RPMI8226 (cell line): ENCODE measurements at places on chromosomes 6 and 20.

- DNase-seq: no peak
These were observed 4.0 kb upstream of the FRMD1 start for GRCh38 chr6:168082860-168083513.

DNA sequence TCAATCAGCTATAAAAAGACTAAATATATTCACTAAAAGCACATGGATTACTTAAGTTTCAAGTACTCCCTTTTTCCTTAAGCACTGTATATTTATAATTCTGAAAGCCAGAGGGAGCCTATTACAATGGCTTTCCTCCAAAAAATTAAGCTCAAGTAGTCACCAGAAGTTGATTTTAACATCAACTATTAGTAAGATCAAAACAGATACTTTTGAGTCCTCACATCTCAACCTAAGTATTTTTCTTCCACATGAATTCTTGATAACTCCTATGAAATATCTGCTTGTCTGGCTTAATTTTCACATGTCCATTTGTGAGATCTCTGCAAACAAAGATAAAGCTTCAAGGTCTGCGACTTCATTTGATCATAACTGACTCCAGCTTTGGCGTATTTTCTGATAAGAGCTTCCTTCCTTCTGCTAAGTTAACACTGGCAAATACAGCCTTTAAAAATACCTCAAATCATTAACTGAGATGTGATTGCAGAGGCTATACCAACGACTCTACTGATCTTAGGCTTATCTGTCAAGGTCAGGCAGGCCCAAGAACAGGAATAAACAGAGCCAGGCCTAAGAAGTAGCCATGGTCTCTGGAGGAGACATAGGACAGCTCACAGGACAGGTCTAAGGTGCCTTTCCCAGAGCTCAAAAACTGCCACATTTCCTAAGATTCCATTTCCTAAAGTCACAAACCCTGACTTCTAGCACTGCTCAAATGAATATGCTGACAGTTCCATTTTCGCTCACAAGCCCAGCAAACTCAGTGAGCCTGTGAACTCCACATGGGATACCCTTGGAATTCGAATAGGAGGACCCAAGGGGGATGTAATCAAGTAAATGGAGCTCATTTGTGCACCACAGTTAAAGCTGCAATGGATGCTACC, 10.0 kb downstream of the SNX5 start:
- DNase-seq: no peak

GRCh38 chr20:59074456-59074855, 31.9 kb upstream of the PRELID3B start:
- DNase-seq: no peak

GRCh38 chr6:129903082-129903481, 42.0 kb upstream of the TMEM244 start:
- no peak for DNase-seq

- DNase-seq: no peak
These were observed 113.4 kb upstream of the MRPS10 start for GRCh38 chr6:42331019-42331418.

GRCh38 chr6:14660806-14661579, 543.4 kb downstream of the CD83 start:
- peak; percentile 82 for DNase-seq

DNA sequence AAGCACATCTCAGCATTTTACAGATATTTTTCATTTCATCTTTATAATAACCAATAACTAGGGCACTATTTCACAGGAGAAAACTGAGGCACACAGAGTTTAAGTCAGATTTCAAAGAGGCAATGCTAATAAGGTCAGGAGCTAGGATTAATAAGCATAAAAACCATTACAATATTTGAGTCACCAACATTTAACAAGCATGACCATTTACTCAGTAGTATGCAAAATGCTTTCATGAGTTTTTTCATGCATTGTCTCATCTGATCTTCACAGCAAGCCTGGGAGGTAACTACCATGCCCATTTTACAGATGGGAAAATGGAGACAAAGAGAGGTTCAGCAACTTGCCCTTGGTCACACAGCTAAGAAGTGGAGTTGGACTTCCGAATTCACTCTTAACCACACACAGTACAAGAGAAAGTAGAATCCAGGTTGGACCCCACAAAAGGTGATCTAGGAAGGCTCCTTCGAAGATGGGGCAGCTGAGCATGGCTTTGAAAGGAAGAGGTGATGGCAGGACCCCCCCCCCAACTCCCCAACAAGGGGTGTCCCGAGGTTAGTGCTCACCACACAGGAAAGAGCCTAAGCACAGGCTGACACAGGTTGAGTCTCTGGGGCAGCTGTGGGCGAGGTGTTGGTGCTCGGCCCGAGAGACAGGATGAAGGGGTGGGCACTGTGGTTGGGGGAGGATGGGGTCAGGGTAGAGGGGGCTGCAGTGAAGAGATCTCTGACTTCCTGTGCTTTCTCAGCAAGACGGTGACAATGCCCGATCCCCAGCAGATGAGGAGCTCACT, 108.8 kb downstream of the PREX1 start:
- no peak for DNase-seq

DNA sequence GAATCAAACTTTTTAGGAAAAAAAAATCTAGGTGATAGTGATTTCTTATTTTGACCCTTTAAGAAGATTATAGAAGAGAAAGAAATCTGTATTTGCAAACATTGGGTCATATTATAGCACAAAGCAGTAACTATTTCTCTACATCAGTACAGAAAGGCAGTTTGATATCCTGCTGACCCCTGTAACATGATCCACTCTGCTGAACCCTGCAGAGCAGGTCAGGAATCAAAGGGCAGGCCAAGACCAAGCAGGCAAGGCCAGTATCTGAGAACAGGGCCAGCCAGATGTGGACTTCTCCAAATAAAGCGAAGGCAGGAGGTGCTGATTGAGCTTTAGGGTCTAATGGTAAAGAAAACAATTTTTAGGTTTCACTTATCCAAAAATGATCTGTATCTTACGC, 239.4 kb downstream of the PTPRK start:
- DNase-seq: no peak

DNA sequence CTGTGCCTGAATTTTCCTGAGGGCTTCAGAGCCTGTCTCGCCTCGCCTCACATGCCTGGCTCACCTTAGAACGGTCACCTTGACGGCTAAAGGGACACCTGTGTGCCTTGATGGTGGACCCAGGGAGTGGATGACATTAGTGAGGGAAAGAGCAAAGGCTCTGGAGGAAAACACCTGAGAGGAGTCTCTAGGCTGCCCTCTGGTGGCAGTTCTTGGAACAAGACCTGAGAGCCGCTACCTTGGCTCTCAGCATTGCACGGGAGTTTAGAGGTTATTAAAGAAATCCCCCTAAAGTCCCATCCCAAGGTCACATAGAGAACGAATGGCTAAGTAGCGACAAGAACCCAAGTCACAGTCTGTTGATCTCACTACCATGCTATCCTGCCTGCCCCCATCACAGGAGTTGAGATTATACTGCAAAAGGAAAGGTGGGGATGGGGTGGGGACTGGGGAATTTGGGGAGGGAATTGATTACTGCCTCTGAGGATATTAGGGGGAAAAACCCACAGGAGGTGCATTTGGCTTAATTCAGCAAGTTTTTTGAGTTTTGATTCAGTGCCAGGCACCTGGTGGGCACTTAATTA, 7.9 kb upstream of the CDSN start:
- peak; percentile 88 for DNase-seq

DNA sequence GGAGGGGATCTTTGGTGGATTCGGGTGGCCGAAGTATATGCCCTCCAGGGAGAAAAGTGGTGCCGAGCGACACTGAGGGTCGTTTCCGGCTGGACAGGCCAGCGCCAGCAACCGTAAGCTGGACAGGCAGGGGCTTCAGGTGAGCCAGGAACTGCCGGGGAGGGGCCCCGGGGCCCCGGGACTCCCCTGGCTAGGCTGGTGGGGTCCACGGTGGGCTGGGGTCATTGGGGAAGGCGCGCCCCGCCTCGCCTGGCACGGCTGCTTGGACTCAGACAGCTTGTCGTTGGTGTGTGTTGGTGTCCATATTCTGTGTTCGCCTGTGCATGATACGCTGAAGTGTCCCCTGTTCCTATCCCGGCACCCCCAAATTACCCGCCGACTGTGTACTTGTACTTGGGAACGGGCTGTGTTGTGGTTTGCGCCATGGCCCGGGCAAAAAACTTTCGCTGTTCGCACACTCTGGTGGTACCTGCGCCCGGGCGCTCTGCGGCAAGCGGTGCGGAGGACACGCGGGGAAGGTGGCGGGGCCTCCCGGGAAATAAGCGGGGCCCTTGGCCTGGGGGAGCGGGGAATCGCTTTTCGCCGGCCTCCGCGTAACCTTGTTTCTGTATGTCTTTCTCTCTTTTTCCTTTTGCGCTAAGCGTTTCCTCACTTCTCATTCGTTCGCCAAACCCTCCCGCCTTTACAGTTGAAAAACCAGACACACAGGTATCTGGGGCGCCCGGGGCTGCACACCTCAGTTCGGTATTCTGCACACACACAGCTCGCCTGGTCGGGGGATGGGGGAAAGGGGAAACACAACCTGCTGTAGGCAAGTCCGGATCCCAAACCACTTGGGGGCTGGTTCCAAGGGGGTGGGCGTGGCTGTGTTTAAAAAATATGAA, 3.2 kb downstream of the GNAS start:
- DNase-seq: no peak

DNA sequence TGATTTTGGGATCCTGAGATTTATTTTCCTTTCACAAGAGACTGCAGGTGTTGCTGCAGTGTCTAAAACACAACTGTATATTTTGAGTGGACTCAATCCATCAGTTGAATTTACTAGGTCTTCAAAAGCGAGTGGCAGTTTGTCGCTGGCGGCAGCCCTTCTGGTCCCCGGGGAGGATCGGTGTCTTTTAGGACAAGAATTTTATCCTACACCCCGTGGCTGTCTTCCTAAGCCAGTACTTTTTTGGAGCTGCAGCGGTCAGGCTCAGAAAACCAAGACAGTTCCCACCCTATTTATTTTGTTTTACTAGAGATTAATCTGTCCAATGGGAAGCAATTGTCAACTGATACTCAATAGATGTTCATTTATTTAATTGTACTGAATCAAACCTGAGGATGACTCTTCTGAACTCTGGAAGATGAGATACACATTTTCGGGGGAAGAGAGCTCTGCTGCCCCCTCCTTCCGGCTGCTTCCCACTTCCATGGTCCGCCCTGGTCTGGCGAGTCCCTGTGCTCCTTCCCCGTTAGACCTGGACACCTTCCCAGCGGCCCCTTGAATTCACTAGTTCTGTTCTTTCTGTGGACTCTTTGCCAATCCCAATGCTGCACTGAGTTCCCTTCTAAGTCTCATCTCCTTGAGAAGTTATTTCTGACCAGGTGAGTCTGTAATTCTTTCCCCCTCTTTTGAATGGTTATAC, 90.6 kb downstream of the ERMARD start:
- no peak for DNase-seq
